Hippocampal formation (tissue), 2 donors: ENCODE measurements at places on chromosomes 5 and 9.

DNA sequence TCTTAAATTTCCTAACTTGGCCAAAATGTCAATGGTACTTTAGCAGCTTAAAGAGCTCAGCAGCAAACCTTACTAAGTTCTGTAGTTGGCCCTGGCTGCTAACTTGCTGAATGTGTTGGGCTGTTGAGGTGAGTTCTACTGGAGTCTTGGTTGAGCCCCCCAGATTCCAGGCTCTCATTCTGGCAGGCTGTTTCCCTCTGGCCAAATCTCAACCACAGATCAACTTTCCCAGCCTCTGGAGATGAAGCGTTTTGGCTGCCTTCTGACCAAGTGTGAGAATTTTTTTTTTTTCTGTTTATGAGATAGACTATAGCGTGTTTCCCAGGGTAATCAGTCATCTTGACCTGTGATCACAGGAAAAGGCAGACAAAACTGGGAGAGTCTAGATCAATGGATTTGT, 343.7 kb downstream of the EBF1 start:
- no peak for DNase-seq

DNA sequence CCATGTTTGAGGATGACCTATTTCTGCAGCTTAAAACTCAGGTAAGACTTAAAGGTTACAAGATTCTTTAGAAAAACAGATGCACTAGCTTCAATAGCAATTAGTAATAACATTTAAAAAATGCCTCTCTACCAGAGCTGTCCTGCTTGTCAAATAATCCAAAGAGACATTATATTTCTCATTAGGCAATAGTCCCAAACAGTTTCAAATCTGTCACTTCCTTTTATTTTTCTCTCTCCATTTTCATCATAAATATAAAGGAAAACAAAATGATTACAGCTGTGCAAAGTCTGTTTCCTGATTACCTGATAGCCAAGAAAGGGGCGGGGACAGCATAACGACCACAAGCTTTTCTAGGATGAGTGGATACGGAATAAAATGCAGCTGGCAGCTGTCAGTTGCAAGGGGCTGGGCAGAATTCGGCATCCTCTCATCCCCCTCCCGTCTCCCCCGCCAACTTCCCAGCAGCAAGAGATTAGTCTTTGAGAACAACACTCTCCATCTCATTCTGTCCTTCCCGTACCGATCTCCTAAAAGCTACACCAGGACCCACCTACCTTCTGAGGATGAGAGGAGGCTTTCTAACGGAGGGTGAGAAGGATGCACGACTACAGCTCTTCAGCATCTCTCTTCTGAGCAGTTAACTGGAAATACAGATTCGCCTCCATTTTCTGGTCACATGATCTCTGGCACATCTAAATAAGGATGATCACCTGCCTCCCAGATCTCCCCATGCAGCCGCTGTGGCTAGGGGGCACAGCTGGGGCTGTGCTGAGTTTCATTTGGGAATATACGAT, 72.5 kb upstream of the PCA3 start:
- DNase-seq: peak; percentile 25

DNA sequence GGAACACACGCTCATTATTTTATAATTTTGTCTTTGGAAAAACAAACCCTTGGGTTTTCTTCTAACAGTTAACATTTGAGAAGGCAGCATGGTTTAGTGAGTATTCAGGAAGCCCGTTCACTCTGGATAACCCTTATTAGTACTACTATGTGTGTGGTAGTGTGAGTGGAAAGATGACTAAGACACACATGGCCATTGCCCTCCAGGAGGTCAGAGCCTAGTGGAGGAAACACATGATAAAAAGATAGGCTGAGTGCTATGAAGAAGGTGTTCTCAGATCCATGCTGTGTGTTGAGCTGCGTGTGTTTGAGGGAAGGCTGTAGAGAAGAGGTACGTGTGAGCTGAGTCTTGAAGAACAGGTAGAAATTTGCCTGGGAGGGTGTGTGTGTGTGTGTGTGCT, 8.4 kb downstream of the C5orf47 start:
- DNase-seq: no peak

GRCh38 chr9:129938291-129938979, 103.2 kb downstream of the USP20 start:
- no peak for DNase-seq

- no peak for DNase-seq
These were observed 420.5 kb downstream of the EBF1 start for GRCh38 chr5:158679221-158679641.

DNA sequence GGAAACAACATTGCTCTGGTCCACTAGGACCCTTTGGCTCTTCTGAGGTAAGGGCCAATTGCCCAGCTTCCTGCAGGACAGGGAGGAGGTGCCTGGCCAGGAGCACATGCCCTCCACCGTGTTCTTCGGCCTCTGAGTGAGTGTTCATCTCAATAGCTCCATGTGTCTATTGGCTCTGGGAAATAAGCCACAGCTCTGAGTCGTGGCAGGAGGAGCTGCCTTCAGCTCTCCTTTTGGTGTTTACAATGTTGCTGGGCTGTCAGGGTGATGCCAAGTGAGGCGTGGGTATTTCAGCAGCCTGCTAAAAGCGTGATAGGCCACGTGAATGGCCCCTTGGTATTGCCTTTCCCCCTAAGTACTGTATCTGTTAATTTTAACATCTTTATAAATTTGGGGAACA, 26.6 kb downstream of the GADD45G start:
- peak; percentile 37 for DNase-seq

DNA sequence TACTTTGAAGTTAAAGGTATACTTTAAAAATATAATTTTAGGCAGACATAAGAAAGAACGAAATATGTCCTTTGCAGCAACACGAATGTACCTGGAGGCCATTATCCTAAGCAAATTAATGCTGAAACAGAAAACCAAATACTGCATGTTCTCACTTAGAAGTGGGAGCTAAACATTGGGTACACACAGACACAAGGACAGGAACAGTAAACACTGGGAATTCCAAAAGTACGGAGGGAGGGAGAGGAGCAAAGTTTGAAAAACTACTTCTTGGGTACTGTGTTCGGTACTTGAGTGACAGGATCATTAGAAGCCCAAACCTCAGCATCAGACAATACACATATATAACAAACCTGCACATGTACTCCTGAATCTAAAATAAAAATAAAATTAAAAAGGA, 40.9 kb downstream of the TJP2 start:
- no peak for DNase-seq
